ENCODE measurements at places on chromosomes 16 and 17.

DNA sequence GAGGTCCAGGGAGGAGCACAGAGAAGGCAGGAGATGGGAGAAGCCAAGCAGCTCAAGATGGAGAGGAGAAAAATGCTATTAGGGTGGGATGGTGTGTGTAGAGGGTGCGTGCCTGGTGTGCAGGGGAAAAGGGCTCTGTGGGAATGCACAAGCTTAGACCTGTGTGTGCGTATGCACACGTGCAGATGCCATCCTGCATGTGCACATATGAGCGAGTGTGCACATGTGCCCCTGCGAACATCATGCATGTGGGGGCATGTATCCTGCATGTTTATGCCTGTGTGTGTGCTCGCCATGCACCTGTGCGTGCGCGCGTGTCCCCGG lies 438 bp upstream of the KCNJ12 start:
- no peak for DNase-seq

DNA sequence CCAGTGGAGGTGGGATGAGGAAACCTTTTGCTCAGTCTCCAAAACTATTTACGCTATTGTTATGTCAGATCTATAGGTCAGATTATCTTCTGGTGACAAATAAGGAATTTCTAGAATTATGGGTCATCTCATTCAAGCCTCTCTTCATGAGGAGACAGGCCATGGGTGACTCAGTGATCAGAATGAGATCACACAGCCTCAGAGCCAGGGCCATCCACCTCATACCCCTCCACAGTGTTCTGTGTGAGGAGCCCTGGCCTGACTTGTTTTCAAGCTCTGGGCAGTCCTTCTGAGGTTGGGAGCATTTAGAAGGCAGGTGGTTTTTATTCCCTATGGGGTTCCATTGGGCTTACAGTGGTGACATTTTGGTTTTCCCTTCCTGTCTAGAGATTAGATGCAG lies 26.5 kb downstream of the YPEL2 start:
- DNase-seq = no peak

GRCh38 chr16:70160821-70161220 lies 12.8 kb upstream of the CLEC18C start:
- no peak for DNase-seq

GRCh38 chr17:41478237-41478636 lies 2.7 kb downstream of the KRT35 start:
- no peak for DNase-seq

DNA sequence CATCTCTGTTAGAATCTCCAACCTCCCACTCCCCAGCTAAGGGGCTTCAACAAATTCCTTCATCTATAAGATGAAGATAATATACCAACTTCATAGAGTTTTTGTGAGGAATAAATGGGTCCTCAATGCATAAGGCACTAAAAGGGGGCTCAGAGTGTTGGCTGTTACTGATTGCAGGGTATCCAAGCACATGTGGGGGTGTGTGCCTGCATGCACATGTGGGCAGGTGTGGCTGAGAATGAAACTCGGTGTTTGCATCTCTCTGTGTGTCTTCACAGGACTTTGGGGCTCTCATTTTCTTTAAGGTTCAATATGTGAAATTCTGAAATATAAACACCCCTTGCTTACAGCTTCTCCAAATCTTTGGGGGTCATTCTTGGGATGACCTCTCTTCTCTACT lies 4.1 kb upstream of the PPP1R9B start:
- DNase-seq = no peak

GRCh38 chr17:57091186-57091618 lies 6.2 kb downstream of the AKAP1 start:
- peak; percentile 32 for DNase-seq

Data from NCI-H345 (cell line).